ENCODE measurements at places on chromosomes 1 and 21.

- no peak for DNase-seq
Measured at GRCh38 chr1:232292239-232292638, 337.7 kb downstream of the SIPA1L2 start.

GRCh38 chr21:30579346-30579745, 10.9 kb downstream of the KRTAP22-2 start:
- DNase-seq, result no peak

- no peak for DNase-seq
Measured at GRCh38 chr21:42537106-42537742, 23.6 kb downstream of the SLC37A1 start.

GRCh38 chr1:89557956-89558355, 33.3 kb downstream of the LRRC8B start:
- DNase-seq, result no peak

DNA sequence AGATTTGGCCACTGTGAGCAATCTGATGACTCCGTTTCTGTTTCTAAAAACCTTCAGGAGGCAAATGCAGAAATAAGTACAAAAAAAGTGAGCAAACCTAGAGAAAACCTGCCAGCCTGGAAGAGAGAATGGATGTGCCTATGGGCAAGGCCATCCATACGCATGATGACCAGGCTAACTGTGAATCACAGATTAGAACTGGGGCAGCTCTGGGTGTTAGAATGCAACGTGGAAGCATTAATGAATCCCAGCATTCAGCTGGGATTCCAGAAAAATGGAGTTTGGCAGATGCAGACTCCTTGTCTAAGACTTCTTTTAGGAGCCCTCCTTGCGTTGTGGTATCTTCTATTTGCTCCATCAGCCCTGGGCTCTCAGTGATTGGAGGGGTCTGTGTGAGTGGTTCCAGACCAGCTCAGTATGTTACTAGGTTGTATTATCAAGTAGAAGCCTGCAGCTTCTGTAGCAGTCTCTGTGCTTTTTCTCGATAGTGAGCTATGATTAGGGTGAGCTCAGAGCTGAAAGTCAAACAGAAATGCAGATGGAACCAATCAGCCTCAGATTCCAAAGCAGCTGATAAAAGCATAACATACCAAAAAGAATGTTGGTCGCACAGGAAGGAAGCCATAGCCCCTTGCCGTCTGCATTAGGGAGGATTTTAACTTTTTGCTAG, 154.0 kb downstream of the PSMG1 start:
- no peak for DNase-seq

GRCh38 chr1:62593825-62594394, 3.4 kb upstream of the ANGPTL3 start:
- DNase-seq, result no peak

- DNase-seq, result no peak
Measured at GRCh38 chr1:212490276-212490675, 57.6 kb downstream of the NENF start.

DNA sequence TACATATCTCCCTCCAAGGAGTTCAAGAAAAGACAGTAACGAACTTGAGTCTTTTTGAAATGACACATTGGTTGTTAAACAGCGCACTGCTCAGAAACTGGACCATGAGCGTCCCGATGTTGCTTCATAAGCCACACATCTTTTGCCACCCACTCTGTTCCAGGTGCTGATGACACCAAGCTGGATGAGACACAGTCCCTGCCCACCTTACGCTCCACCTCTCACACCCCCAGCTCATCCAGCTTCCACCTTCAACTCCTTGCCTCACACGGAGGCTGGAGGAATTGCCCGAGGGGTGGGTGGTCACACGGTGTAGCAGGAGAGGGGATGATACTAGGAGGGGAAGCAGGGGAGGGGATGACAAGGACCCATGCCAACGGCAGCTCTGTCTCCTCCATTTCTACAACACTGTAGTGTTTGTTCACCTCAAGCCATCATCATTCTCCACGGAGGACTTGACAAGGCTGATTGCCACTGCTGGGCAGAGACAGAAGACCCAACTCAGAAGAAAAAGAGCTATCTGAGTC, 148.5 kb upstream of the TNR start:
- no peak for DNase-seq

GRCh38 chr1:184759112-184759511, 4.5 kb upstream of the EDEM3 start:
- no peak for DNase-seq

DNA sequence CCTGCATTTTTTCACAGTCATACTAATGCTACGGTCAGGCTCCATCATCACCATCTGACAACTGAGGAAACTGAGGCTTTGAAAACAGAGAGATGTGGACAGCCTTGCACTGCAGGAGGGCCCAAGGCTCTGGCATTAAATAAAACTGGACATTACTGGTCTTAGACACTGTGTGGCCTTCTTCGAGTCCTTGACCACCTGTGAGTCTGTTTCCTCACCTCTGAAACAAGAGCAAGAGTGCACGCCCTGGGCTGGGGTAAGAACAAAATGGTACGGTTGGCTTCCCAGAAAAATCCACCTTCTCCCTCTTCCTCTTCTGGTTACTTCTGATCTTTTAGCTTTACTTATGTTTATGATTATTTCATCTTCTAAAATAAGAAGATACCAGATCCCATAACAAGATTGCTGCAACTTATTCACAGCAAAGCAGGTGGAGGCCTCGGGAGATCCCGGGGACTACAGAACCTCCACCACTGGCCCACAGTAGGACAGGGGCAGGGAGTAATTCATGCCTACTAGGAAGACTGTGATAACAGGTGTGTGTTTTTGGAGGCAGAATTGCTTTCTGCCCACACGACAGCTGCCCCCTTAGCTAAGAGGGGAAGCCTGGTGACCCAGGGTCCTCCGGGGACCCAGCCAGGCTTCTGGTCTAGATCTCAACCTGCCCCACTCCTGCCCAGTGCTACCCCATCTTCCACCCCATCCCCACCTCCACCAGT, 156.4 kb upstream of the EDN2 start:
- DNase-seq, result no peak

DNA sequence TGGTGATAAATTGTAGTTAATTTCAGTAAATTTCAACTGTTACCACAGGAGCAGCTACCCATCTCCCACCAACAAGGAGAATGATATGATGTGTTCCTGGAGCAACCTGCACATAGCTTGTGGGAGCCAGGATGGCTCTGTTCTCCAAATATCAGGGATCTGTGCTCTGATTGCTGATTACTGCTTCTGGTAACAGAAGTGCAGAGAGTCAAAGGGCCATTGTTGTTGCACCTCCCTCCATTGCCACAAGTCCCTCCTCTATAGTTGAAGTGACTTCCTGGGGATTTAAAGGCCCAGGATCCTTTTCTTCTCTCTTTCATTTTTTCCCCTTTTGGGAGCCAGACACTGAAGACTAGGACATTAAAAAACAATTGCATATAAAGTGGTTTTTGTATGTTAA, 51.6 kb upstream of the HPDL start:
- no peak for DNase-seq

DNA sequence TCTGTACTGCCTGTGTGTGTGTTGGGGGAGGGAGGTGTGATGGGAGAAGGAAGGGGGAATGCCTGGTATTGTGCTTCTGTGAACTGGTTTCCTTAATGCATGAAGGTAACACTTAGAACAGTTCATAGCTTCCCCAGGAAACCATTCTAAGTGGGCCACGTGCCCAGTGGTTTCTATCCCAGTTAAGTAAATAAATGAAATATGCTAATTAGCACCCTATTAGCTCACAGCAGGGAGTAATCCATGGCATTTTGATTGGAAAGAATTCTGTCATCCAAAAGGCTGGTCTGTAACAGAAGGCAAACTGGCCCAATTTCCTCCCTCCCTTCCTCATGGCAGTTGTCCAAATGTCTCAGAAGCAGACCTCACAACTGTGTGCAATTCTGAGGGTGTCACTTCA, 199.3 kb downstream of the TTLL7 start:
- no peak for DNase-seq

GRCh38 chr1:219761208-219761860, 148.4 kb upstream of the ZC3H11B start:
- DNase-seq, result no peak

GRCh38 chr1:29390491-29391361, 154.4 kb downstream of the PTPRU start:
- DNase-seq, result no peak

DNA sequence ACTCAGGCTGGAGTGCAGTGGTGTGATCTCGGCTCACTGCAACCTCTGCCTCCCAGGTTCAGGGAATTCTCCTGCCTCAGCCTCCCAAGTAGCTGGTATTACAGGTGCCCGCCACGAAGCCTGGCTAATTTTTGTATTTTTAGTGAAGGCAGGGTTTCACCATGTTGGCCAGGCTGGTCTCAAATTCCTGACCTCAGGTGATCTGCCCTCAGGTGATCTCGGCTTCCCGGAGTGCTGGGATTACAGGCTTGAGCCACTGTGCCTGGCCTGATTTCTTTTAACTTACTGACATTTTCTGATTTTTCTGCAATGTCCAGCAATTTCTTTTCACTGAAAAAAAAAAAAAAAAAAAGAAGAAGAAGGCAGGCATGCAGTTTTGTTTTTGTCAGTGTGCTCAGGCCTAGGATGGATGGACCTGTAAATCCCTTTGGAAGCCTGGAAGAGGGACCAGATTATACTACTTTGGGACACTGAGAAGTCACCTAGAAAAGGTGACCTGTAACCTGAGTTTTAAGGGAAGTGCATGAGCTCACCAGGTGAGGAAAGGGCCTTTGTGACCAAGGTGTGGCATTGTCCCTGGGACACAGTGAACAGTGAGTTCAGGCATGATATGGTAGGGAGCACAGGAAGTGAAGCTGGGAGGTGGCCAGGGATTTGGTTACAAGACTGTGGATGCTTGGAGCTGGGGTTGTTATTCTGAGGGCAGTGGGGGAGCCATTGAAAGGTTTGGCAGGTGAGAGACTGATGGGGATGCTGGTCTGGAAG, 2.7 kb upstream of the TMEM61 start:
- DNase-seq, result no peak

DNA sequence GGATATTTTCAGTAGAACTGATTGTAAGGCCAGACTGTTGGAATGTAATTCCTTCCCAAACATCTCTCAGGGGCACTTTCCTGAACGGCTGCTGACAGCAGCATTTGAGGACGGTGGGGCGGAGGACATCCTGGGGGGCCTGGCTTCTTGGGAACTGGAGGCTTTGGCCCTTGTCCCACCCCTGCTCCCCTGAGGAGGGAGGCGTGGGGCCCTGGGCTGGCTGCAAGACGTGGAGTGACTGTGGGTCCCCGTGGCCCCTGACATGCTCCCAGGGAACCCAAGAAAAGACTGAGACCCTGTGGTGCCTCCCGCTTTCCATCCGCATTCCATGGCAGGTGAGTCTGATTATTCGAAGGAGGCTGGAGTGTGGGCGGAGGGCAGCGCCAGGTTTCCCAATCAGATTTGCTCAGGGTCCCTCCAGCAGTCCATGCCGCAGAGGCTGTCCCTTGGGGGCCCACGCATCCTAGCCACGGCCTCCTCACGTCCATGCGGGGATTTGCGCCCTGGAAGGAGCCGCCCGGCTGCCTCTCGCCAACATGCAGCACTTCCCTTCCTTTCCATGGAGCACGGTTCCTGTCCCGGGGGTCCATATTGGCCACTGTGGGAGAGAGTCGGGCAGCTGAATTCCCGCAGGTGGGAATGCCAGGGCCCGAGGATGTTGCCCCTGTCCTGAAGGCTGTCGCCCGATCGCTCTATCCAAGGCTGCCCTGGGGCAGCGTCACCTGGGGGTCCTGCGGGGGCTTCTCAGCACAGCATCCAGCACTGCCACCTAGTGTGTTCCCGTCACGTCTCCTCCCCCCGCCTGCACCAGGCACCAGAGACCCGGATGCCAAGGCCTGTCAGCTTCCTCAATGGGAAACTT, 69.0 kb downstream of the FAAP20 start:
- no peak for DNase-seq

DNA sequence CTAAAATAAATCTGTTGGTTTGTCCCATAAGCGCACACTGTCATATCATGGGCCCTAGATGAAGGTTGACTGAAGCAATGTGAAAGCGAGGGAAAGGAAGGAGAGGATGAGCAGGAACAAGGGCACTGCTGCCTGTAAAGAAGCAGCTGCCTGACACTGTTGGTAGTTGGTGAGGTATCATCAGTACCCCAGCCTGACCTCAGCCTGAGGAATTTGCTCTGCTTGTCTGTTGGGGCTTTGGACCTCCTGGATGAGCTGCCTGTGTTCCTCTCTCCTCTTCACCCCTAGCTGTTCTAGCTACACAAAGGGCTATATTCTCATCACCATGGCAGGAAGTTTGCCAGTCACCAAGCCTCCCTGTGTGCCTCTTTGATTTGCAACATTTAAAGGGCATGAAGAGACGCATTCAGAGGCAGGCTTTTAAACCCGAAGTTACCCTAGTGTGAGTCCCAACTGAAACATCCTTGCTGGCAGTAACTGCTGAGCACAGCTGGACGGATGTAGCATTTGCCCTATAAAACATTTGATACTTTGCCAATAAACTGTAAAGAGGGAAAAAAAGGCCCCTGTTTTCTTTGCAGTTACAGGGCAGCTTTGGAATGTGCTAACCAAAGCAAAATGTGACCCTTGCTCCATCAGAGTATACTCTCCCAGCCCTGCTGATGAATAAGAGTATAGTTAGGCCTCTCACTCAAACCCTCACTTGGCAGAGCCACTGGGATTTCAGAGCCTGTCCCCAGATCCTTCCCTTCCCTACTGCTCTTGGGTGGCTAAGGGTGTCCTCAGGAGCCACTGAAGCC, 22.2 kb upstream of the SPATA6 start:
- no peak for DNase-seq

- DNase-seq, result no peak
Measured at GRCh38 chr1:78843111-78843510, 163.4 kb downstream of the ADGRL4 start.

GRCh38 chr1:108113496-108113895, 86.6 kb downstream of the SLC25A24 start:
- DNase-seq, result no peak

Measured in stimulated activated CD4-positive, alpha-beta T cell treated with anti-CD3 and anti-CD28 coated beads, Interleukin-15, amount 100 ng/mL, for 1 hour (primary cell).